MM.1S (cell line): ENCODE measurements at places on chromosomes 2 and 18.

- DNase-seq: no peak
Observed at GRCh38 chr2:54556621-54557121, 100.5 kb downstream of the SPTBN1 start.

- no peak for DNase-seq
Observed at GRCh38 chr2:23385748-23386338, 864 bp downstream of the KLHL29 start.

DNA sequence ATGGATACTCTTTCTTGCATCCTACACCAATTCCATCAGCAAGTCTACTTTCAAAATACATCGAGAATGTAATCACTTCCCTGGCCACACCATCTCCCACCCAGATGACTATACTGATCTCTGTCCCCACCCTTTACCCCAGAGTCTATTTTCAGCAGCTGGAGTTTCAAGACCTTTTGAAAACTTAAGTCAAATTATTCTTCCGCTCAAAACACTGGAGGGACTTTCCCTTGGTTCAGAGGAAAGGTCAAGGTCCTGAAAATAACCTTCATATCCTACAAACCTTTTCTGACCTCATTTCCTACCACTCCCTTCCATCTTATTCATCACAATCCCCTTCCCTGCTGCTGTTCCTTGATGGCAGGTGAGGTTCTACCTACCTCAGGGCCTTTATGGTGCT lies 58.8 kb upstream of the LYPD6 start:
- DNase-seq: peak; percentile 8

DNA sequence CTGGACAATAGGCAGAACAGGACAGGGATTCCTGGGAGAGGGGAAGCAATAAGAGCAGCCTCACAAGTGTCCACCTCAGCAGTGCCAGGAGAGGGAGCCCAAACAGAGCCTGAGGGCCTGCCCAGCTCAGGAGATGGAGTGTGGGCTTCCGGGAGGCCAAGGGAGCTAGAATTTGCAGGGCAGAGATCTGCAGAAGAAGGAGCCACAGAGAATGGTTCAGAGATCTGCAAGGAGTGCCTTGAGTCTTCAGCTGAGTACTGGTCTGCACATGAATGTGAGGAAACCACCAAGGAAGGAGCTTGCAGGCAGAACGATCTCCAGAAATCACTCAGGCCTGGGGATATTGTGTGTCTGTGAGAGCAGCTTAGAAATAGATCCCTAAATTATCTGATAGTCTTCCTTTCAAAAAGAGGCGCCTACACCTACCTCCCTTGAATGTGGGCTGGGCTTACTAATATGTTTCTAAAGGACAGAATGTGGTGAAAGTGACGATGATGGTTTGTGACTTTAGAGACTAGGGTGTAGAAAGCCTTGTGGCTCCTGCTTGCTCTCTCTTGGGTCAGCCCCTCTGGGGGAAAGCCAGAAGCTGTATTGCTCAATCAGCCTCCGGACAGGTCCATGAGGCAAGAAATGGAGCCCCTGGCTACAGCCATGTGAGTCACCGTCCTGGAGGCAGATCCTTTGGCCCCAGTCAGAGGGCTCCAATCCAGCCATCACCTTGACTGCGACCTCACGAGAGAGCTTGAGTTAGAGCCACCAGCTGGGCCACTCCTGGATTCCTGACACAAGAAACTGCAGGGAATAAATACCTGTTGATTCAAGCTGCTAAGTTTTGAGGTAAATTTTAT lies 7.6 kb upstream of the LPIN1 start:
- peak; percentile 56 for DNase-seq

DNA sequence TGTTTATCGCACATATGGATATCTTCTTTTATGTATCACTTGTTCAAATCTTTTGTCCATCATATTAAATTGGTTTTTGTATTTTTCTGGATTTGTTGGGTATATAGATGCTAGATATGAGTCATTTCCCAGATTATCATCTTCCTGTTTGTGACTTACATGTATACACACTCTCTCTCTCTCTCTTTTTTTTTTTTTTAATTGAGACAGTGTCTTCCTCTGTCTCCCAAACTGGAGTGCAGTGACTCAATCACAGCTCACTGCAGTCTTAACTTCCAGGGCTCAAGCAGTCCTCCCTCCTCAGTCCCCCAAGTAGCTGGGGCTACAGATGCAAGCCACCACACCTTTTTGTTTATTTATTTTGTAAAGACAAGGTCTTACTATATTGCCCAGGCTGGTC lies 43.8 kb downstream of the XIRP2 start:
- DNase-seq: no peak

GRCh38 chr2:112814278-112814677 lies 22.3 kb downstream of the IL1B start:
- no peak for DNase-seq

- peak; percentile 39 for DNase-seq
Observed at GRCh38 chr2:61125123-61125710, 36.8 kb upstream of the C2orf74 start.

DNA sequence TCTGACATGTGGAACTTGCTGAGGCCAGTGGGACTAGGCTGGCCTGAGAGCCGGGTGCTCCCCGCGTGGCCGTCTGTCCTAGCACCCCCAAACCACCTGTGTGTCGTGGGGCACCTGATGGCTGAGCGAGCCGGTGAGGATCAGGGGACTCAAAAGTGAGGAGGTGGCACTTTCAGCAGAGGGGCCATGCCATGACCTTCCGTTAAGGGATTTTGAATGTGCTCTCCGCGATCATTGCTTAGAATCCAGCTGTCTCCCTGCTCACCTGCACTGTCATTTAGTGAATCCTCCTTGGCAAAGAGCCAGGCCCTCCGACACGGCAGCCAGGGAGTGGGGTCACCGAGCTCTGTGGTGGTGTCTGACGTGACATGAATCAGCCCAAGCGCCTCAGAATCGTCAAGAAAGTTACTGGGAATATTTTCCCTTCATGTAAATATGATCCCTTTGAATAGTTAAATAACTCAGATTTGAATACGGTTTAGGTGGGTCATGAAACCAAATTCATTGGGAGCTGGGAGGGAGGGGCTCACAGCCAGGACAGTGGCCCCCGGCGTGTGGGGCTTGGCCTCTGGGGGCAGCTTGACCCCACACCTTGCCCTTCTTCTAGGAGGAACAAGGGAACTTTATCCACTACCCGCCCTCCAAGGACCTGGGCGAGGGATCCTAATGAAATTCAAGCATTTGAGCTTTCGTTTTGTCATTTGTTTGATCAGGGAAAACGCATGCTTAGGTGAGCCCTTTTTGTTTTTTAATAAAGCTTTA lies 9.5 kb downstream of the NFATC1 start:
- no peak for DNase-seq

GRCh38 chr2:7012141-7012764 lies 95.0 kb downstream of the RNF144A start:
- no peak for DNase-seq

DNA sequence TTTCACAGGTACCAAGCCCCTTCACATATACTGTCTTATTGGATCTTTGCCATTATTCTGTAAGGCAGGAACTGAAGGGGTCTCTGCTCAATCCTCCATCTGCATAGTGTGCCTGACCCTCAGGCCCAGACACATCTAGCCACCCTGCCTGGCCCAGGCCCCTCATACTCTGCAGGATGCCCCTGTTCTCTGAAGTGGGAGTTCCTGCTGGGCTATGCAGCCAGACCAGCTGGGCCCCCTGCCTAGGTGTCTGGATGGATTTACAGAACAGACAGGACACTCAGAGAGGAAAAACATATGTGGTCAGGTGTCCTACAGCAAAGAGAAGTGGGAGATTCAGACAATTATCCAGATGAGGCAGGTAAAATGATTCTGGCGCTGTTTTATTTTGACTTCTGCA lies 42.0 kb downstream of the SLC4A5 start:
- DNase-seq: no peak

DNA sequence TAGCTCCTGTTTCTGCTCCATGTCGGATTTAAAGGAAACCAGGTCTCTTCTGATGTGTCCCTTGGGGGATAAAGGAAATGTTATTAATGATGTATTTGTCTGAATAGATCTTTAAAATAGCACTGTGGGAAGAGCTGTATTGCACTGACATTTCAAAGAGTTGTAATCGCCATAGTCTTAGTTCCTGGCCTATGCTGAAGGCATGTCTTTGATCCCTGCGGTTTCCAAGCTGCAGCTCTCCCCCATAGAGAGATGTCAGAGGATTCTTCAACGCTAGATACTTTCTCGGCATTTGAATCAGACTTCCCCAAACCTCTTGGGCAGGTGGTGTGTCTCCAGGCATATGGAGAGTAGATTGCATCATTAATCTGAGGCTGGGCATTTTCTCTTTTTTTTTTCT lies 40.4 kb downstream of the NAT8 start:
- DNase-seq: no peak

GRCh38 chr2:237878321-237879057 lies 19.1 kb downstream of the RAMP1 start:
- DNase-seq: no peak

DNA sequence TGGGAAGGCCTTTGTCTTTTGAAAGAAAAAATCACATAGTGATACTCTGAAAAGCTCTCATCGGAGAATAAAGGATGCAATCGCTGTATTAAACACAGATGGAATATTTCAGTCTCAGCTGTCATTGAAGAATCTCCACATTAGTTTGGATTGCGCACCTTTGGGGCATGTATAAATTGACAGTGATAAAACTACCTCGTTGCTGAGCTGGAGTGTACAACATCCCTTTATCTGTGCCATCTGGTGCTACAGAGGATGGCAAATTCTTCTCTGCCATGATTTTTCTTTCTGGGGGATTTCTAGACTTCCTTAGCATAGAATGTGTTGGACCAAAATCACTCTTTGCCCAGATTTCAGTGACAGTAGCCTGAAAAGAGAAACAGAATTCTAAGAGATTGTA lies 185.3 kb downstream of the PARD3B start:
- no peak for DNase-seq

- DNase-seq: peak; percentile 40
Observed at GRCh38 chr2:63544017-63544627, 44.2 kb downstream of the WDPCP start.

DNA sequence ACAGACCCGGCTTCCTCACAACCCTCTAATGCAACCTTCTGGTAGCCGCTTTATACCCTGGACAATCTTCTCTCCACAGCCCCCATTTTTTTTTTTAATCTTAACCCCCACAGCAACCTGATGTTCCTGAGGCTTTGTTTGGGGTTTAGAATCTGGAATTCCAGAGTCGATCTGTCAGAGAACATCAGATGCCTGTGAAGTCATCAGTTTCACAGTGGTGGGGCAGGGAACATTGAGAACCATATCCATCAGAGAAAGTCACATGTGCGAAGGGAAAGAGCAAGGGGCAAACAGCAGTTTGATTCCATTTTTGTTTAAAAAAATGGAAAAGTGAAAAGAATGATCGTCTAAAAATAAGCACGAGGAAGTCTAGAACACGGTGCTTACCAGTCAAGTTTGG lies 20.6 kb downstream of the NPAS2 start:
- no peak for DNase-seq

GRCh38 chr2:142112757-142113221 lies 18.0 kb downstream of the LRP1B start:
- DNase-seq: no peak

DNA sequence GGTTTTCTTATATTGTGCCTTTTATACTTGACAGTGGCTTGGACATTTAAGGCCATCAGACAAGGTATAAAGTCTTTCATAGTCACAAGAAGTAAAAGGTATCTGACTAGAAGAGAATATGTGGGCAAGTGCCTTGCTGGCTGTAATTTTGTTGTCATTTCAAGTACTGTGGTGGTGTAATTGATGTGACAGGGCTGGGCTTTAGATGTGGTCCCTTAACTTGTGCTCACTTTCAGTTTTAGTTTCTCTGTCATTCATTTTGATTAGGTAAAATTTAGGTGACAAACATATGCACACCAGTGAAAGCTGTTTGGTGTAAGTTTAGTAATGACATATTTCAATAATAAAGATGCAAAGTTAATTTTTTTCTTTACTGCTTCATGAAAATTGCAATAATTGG lies 31.2 kb upstream of the TBR1 start:
- peak; percentile 70 for DNase-seq

GRCh38 chr18:28961669-28962228 lies 784.8 kb upstream of the CDH2 start:
- DNase-seq: peak; percentile 36

DNA sequence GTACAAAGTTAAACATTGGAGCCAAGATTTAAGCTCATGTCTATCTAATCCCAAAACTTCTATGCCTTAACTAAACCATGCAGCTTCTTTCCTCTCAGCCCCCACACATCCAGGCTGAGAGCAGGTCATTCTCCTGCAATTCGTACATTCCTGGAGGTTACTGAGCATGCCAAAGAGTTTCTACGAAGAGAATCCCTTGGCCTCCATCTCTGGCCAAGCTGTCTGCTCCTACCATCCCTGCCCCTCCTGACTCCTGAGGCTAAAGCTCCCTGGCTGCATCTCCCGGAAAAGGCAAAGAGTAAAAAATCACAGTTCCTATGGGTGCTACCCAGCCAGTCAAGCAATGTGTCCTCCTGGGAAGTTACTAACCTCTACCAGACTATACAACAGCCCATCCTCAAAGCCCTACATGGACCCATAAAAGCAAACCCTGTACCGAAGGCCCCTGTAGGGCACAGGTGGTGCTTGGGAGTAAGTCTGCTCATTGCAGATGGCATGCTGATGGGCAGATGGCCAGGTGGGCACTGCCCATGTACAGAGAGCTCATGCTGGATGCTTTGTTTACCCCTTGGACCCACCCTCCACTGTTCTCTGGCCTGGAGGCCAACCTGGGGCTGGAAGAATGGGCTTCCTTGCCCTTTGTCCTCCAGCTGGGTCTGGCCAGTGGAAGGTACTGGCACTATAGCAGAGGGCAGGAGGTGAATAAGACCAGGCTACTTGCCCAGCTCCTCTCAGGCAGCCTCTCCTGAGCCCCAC lies 99.5 kb downstream of the TTC32 start:
- DNase-seq: no peak

GRCh38 chr2:207227062-207227748 lies 61.5 kb upstream of the KLF7 start:
- no peak for DNase-seq

- DNase-seq: no peak
Observed at GRCh38 chr2:44620189-44620990, 258.6 kb downstream of the CAMKMT start.

DNA sequence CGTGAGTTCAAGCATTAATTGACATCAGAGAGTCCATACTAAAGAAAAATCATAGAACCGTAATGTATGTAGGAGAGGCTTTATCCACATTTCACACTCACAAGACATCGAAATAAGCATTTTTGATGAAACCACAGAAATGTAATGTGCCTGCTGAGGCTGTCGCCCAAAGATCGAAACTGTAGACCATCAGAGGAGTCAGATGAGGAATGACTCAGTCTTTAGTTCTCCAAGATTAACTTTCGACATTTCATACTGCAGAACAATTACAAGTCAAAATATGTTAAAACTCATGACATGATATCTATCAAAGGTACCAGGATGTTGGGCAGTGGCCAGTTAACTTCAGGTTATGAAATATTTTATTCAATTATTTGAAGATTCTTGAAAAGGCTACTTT lies 79.6 kb downstream of the RAB31 start:
- DNase-seq: no peak

GRCh38 chr18:34600874-34601656 lies 109.0 kb upstream of the DTNA start:
- DNase-seq: no peak

- DNase-seq: no peak
Observed at GRCh38 chr2:164706522-164706921, 85.2 kb upstream of the GRB14 start.

GRCh38 chr18:76580288-76580962 lies 85.4 kb upstream of the ZNF516 start:
- DNase-seq: no peak
